Activated CD4-positive, alpha-beta T cell treated with anti-CD3 and anti-CD28 coated beads for 24 hours (primary cell): ENCODE measurements at places on chromosomes 5 and 9.

- DNase-seq, result no peak
Measured at GRCh38 chr5:96716716-96717115, 54.5 kb downstream of the CAST start.

GRCh38 chr5:81314581-81314980 is 13.2 kb downstream of the ZCCHC9 start:
- no peak for DNase-seq

- peak; percentile 79 for DNase-seq
Measured at GRCh38 chr5:142324871-142325724, at the start of gene SPRY4. Gene SPRY4, minus strand, starts transcription at chr5:142325021. Its CDS starts 9,913 bp downstream, at chr5:142315108.

GRCh38 chr9:88387552-88388202 is 567 bp upstream of the SPIN1 start:
- no peak for DNase-seq

GRCh38 chr9:17065062-17065461 is 69.8 kb upstream of the CNTLN start:
- no peak for DNase-seq

DNA sequence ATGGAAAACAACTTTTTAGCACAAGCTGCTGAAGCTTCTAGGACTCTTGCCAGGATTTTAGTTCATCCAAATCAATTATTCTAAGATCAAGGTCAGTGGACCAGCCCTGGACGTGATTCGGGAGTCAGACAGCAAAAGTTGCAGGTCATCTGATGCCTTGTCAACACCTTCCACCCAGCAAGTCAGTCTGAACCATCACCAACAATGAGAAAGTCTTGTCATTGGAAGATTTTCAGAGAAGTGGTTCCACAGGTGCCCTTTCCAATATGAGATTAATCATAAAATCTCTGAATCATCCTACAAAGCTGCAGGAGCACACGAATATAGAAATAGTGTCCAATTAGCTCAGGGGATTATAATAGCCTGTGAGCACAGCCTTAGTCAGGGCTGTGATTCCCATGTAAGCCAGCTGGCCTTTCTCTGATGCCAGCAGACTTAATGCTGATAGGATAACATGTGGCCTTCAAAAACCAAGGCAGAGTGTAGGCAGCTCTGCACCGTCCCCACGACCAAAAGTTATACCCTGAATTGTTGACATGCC is 445.0 kb upstream of the TRPC7 start:
- DNase-seq, result no peak

GRCh38 chr5:88474574-88474973 is 205.9 kb upstream of the TMEM161B start:
- DNase-seq, result no peak

- no peak for DNase-seq
Measured at GRCh38 chr9:122780026-122780425, 8.7 kb upstream of the OR5C1 start.

DNA sequence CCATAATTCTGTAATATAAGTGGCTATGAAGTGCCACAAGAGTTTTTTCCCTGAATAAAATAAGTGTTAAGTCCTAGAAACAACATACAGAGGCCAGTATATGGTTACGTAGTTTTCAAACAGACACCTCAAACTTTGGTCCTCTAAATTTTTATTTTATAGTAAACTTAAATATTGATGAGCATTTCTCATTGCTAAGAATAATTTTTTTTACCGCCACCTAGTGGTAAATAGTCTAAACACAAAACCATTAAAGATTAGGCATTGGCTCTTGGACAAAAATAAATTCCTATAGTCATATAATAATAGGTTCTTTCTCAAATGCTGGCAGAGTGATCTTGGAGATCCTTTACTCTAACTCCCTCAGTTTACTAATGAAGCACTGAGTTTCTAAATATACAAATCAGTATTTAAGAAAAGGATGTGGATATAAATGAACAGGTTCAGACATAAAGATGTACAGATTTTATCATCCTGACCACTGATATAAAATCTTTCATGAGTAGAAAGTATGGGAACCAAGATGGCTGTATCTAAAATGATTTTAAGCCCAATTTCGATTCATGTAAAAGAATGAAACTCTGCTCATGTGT is 136.2 kb downstream of the FANCC start:
- DNase-seq, result no peak

GRCh38 chr5:52864371-52864770 is 76.7 kb downstream of the ITGA1 start:
- DNase-seq, result no peak

DNA sequence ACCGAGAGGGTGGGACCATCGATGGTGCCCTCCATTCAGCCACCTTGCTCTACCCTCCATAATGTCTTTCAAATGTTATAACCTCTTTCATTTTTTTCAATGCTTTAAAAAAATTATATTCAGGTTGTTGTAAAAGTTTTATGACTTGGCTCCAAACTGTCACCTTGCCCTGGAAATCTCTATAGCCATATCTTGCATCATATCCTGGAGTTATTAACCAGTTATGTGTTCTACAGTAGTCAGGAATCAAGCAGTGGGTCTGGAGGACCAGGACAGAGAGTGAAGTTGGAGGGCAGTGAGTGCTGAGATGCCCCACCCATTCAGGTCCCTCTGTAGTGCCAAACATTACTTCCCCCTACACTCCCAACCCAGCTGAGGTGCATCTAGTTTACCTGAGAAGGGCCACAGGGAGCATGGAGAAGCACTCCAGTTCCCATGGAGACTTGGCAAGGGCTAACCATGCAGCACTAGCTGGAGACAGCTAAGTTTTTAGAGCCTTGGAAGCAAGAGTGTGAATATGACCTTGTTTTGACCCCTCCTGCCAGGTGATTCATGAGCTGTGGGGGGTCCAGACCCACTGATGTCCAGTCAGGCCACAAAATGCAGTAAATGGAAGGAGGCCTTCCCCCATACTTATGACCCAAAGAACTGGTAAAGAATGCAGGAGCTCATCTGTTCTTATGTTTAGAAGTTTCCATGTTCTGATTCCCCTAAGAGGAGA is 5.5 kb downstream of the IFNA8 start:
- DNase-seq, result no peak

DNA sequence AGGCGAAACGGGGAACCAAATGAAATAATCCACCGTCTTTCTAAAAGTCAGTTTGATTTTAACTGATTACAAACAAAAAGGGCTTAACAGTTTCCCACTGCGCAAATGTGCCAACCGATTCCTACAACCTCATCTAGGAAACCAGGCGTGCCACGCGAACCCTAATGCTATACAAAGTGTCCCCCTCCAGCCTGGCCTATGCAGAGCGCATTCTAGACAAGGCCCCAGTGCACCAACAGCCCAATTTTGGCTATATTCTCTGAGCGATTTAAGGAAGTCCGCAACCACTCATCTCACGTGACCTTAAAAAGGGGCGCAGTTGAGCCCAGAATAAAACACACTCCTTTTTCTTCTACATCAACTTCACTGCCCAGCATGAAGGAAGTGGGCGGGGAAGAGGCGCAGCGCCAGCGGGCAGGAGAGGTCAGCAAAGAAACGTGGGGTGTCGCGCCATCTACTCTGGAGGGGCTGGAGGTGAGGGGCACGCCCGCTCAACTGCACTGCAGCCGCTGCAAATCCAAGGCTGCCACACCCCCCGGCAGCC is 779 bp downstream of the FAM13B start:
- no peak for DNase-seq

GRCh38 chr9:130328349-130328801 is 62.8 kb downstream of the HMCN2 start:
- DNase-seq, result no peak

DNA sequence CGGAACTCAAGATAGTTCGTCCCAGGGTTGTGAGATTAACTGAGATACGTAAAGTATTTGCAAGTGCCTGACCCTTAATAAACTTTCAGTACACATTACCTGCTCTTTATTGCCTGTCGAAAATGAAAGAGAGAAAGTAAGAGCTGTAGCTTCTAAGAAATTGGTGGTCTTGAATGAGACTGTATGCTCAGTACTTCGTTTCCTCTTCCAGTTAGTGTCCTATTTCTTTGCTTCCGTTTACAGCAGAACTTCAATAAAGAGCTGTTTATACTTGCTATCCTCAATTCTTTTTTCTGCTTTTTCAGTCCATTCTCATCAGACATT is 534 bp downstream of the SRFBP1 start:
- DNase-seq, result no peak

DNA sequence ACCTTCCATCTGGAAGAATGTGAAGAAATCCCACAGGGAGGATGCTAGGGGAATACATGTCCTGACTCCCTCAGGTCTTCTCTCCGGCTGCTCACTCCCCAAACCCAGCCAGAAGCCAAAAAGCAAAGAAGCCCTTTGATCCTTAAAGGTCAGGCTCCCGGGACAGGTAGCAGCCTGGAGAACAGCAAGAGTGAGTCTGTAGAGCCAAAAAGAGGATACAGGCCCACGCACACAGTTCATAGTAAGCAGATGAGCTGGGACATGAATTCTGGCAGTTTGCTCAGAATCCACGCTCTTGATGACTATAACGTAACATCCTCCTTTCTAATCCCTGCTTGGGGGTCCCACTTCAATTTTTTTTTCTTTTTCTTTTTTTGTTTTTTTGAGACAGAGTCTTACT is 72.0 kb upstream of the SLC44A1 start:
- DNase-seq, result no peak

- no peak for DNase-seq
Measured at GRCh38 chr5:16461026-16461425, 4.6 kb downstream of the ZNF622 start.

DNA sequence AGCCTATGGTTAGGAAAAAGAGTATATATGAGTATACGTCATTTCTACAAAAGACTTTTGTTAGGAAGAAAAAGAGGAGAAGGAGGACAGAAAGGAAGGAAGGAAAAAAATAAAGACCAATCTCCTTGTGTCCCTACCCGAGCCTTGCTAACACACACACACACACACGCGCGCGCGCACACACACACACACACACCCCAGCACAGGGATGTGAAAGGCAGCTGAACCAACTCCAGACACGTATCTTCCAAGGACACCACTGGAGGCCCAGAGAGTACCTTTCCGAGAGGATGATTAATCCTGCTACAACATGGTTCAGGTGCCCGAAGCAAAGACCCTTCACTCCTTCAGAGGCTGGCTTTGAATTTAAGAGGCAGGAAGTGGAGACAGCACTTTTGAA is 56.9 kb upstream of the GALNT10 start:
- DNase-seq, result no peak

- DNase-seq, result peak; percentile 49
Measured at GRCh38 chr5:150846654-150847333, 473 bp downstream of the IRGM start.

- no peak for DNase-seq
Measured at GRCh38 chr5:107370396-107370968, 300.3 kb downstream of the EFNA5 start.

- no peak for DNase-seq
Measured at GRCh38 chr5:125214080-125214479, 467.6 kb upstream of the ZNF608 start.

GRCh38 chr5:43290726-43291125 is 22.5 kb downstream of the HMGCS1 start:
- no peak for DNase-seq

GRCh38 chr5:1835431-1835830 is 34.2 kb downstream of the NDUFS6 start:
- no peak for DNase-seq

GRCh38 chr5:73121119-73121463 is 716 bp downstream of the TMEM171 start:
- DNase-seq, result no peak

DNA sequence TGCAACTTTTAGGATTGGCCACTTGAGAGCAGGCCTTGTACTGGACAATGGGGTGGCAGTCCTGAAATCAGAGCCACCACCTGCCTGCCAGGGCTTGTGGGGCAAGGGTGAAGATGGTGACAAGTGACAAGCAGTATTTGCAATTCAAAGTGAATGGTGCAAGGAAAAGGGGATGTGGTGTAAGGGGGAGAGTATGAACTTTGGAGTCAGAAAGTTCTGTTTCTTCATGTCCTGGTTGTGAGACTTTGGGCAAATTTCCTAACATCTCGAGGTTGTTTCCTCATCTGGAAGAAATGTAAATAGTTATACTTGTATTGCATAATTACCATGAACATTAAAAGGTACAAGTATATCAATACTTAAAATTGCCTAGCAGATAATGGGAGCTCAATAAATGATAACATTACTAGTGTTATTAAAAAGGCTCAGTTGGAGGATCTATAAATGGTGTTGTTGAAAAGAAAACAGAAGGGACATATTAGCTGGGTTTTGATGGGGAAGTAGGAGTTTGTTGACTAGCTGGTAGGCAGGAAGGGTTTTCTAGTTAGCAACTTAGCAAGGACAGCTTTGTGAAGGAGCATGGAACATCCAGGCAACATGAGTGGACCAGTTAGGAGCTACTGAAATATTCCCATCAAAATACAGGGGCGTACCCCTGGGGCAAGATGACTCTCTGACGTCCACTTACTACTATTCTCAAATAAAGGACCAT is 21.3 kb upstream of the MEGF9 start:
- DNase-seq, result no peak

DNA sequence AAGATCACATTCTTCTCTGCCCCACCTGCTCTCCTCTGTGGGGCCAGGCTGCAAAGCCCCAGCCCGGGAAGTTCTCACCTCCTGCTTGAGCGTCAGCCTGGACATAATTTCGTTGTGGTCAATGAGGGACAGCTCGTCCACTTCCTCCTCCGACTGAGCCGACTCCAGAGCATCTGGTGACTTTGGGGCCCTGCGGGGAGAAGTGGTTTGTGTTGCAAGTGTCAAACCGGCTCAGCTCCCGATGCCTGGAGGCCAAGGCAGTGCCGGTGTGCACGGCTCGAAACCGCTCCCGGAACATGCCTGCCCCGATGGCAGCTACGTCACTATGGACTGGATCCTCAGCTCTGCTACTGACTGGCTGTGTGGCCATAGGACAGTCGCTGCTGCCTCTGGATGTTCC is 52.8 kb downstream of the PRRT1B start:
- no peak for DNase-seq

GRCh38 chr9:87630266-87630665 is 95.7 kb upstream of the CTSL start:
- no peak for DNase-seq

- DNase-seq, result no peak
Measured at GRCh38 chr5:136799806-136800372, 434.5 kb upstream of the TRPC7 start.

- no peak for DNase-seq
Measured at GRCh38 chr9:137075275-137075775, 2.0 kb upstream of the UAP1L1 start.

- DNase-seq, result no peak
Measured at GRCh38 chr5:172868436-172868923, 34.4 kb downstream of the ERGIC1 start.

DNA sequence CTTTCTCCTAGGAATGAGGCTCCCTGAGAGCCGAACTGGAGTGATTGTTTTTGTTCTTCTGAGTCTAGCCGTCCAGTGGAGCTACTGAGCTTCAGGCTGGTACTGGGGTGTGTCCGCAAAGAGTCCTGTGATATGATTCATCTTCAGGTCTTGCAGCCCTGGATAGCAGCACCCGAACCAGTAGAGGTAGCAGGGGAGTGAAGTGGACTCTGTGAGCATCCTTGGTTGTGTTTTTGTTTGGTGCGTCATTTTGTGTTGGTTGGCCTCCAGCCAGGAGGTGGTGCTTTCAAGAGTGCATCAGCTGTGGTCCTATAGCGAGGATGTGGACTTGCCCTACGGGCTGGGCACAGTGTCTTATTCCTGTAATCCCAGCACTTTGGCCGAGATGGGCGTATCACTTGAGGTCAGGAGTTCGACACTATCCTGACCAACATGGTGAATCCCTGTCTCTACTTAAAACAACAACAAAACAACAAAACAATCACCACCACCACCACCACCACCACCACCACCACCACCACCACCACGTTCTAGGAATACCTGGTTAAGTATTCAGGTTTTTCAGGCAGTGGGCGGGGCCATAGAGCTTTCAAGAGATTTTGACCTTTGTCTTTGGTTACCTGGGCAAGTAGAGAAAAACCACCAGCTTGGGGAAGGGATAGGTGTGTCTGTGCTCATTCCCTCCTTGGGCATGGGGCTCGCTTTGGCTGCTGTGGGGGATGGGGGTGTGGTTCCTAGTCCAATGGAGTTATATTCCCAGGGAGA is 154.0 kb downstream of the WDR70 start:
- no peak for DNase-seq
